ENCODE measurements at places on chromosomes 2 and 18.
A peak's percentile ranks its signal among the peaks of the same experiment; 100 is the strongest.

DNA sequence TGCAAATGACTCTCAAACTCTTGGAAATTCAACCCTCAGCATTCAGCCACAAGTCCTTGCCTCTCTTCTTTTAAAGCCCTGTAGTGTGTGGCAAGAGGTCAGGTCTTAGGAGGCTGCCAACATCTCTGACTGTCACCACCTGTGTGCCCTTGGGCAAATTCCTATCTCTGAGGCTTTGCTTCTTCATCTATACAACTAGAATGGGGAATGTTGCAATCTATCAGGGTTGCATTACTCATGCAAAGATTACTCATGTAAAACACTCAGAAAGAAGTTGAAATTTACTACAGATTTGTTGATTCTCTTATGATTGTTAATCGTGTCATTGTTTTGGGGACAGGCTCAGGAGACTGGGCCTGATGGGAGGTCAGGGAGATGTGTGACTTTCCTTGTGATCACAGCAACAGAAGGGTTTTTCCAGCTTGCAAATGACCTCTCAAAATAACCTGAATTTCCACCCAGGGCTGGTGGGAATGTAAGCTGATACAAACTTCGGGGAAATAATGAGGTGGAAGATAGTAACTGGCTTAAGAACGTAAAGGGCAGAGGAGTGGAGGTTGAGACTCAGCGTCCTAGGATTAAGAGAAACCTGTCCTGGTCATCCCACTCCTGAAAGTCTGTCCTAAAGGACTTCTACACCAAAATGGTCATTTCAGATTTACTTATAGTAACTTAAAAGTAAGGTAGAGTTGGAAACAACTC lies 32.1 kb upstream of the SIGLEC15 start:
- DNase-seq = no peak

DNA sequence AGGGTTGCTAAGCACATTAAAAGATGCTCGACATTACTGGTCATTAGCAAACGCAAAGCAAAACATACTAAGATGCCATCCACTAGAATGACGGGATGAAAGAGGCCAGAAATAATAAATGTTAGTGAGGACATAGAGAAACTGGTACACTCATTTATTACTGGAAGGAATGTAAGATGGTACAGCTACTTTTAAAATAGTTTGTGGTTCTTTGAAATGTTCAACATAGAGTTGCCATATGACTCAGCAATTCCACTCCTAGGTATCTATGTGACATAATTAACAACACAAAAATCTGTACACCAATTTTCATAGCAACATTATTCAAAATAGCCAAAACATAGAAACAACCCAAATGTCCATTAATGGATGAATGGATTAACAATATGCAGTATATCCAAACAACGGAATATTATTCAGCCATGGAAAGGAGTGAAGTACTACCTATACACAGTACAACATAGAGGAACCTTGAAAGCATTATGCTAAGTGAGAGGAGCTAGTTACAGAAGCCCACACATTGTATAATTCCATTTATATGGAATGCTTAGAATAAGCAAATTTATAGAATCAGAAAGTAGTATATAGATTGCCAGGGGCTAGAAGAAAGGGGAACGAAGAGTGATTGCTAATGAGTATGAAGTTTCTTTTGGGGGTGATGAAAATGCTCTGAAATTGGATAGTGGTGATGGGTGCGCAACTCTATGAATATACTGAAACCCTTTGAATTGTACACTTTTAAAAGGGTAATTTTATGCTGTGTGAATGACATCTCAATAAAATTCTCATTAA lies 61.9 kb upstream of the IL1R1 start:
- DNase-seq = no peak

GRCh38 chr2:100365434-100365833 lies 43.1 kb upstream of the LONRF2 start:
- DNase-seq = no peak

- DNase-seq = no peak
These were observed 124.9 kb downstream of the TNS1 start for GRCh38 chr2:217877866-217878265.

DNA sequence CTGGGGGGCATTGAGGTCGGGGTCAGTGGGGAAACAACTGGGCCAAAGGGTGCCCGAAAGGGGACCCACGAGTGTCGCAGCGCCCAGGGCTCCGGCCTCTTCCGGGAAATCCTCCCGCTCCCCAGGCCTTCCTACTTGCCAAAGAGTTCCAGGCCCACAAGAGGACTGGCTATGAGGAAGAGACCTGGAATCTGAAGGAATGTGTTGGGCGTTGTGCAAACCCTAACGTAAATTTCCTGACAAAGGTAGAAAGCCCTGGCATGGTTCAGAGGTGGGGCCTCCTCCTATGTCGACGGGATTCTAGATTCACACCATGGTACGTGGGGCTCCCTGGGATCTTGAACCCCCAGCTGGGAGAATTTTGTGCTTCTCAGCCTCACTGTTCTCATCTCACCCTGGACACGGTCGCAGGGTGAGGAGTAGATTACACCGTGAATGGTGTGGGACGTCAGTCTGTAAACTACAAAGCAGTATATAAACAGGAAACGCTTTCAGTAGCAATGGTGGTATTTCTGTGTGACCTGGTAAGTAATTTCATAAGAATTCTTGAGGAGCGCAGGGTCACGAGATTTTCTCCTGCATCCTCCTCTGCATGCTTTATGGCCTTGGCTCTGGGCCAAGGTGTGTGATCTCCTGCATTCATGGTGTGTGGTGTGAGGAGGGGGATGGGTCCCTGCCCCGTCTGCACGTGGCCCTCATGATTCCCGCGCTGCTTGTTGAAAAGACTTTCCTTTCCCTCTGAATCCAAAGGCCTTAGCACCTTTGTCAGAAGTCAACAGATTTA lies 868 bp downstream of the HSBP1L1 start:
- no peak for DNase-seq

- DNase-seq = no peak
These were observed 22.5 kb downstream of the C1QL2 start for GRCh38 chr2:119136093-119136492.

- DNase-seq = no peak
These were observed 249.7 kb downstream of the TPGS2 start for GRCh38 chr18:36578871-36579710.

GRCh38 chr2:96525211-96525507 lies 11.4 kb upstream of the ARID5A start:
- DNase-seq = no peak

- DNase-seq = no peak
These were observed 30.5 kb downstream of the MAL start for GRCh38 chr2:95056044-95056443.

DNA sequence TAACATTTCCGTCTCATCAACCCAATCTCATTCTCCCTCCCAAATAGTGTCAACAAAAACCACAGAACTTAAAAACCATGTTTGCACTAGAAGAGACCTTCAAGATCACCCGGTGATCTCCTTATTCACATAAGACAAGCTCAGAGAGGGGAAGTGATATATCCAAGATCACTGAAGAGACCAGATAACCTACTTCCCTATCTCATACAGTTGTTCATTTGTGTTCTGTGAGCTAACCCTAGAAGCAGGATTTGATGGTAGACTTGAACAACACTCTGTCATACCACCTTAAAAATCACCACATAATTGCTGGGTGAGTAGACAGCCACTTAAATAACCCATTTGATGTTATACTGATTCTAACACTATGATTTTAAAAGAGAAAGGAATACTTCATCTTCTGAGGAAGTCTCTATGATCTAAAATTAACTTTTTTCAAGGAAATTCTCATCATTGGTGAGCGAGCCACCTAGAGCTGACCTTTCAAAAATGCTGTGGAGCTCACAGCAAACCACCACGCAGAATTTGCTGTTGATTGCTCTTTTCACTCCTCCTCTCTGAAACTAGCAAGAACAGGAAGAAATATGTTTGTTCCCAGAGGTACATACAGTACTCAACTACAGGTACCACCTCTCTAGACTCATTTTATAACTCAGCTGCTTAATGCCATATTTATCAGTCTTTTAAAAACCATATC lies 15.1 kb downstream of the AAK1 start:
- no peak for DNase-seq

GRCh38 chr2:23323198-23323916 lies 61.6 kb upstream of the KLHL29 start:
- DNase-seq = no peak

DNA sequence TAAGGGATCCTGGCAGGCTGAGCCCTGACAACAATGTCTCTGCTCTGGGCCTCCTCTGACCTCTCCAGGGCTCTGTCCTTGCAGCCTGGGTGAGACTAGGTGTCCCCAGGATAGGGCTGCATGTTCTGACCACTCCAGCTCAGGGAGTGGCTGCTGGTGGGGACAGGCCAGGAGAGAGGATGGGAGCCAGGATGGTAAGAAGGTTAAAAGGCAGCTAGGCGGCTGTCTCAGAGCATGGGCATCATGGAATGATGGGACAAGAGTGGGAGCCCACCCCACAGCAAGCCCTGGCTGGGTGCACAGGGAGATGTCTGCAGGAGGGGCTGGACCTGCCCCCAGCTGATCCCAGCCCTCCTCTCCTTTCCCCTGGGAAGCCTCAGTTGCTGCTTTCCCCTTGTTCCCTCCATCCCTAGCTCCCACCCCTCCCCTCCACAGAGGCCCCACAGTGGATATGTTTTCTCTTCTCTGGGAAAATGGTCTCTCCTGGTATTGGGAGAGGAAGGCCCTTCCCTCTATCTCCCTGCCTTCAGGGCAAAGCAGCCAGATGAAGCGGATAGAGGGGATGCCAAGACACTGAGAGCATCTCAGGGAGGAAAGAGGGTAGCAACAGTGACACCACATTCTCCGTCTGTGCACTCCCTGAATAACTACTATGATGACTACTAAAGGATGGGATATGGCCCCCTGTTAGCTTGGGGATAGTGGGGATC lies 334.3 kb downstream of the DYSF start:
- no peak for DNase-seq

- DNase-seq = no peak
These were observed 6.5 kb downstream of the NBAS start for GRCh38 chr2:15554525-15555218.

- DNase-seq = no peak
These were observed 229.6 kb downstream of the FAM210A start for GRCh38 chr18:13496691-13497281.

GRCh38 chr2:206218796-206219499 lies 55.5 kb upstream of the ZDBF2 start:
- DNase-seq = peak; percentile 82

- DNase-seq = no peak
These were observed 67.3 kb downstream of the NDUFA10 start for GRCh38 chr2:239957681-239958472.

- no peak for DNase-seq
These were observed 29.3 kb downstream of the PELI1 start for GRCh38 chr2:64114912-64115277.
